ENCODE measurements at places on chromosomes 7 and 10.

DNA sequence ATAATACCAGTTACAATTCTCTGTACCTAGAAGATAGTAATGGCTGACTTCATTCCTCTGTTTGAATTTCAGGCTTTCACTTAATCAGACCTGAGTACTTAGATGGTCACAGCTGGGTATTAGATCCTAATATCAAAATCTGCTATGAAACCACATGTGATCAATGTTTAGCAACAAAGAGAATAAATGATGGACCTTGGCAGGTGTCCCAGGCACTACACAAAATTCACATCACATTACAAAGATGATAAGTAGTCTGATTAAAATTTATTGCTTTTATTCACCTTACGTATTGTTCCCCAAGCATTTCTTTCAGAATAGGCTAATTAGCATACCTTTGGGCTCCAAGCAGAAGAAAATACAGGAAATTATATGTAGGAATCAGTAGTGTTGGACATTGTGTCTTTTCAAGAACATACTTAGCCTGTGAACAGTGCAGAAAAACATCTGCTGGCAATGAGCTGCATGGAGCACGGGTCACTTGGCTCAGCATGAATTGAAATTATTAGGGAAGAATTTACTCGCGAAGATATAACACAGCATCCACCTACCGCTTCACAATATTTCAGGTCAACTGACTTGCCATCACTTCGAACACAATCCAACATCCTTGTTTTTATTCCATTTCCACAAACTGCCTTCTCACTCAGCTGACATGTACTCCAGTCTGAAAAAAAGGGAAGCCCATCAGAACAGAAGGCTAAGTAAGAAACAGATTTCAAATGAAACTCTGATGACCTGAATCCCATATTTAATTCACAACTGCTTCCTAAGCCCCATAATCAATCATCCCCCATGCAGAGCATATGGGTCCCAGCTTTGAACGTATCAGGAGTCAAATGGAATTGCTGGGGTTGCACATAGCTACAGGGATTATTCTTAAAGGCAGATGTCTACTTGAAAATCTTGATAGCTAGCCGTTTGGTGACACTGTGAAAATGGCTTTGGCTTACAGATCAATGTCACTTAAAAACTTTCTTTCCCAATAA, 421.0 kb downstream of the THSD7A start:
- DNase-seq = no peak

DNA sequence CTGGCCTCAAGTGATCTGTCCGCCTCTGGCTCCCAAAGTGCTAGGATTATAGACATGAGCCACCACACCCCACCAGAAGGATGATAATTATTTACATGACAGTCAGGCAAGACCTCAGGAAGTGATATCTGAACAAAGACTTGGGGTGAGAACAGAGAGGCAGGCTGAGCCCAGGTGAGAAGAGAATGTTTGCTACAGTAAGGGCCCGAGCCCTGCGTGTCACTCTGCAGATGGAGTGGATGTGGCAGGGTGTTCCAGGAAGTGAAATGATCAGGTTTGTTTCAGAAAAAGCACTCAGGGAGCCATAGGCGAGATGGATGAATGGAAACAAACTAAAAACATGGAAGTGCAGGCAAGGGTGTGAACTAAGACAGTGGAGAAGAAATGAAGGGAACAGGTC, 22.2 kb downstream of the SFMBT2 start:
- DNase-seq = no peak

- no peak for DNase-seq
Observed at GRCh38 chr10:28623483-28623882, 53.8 kb upstream of the BAMBI start.

GRCh38 chr7:16548428-16548827, 21.8 kb downstream of the LRRC72 start:
- DNase-seq = no peak

GRCh38 chr10:44935201-44935965, 24.2 kb upstream of the RASSF4 start:
- no peak for DNase-seq

GRCh38 chr10:43691485-43691884, 42.8 kb upstream of the ZNF32 start:
- DNase-seq = no peak

Data from activated T-cell treated with anti-CD3 and anti-CD28 coated beads for 1 hour (primary cell).